ENCODE measurements at places on chromosomes 3 and 15. TPM values are rescaled to one million over a fixed set of nuclear protein-coding genes. Genes with fewer than 3 reads are reported as not detected.

GRCh38 chr15:76815421-76815820 is 89.7 kb downstream of the SCAPER start:
- DNase-seq = no peak
- no peaks in the 10 kb centered on the region for H3K4me1 ChIP-seq
- H3K27ac ChIP-seq = no peak overlapping the region
- peaks cover 3% of the 10 kb centered on the region for H3K36me3 ChIP-seq

- H3K4me1 ChIP-seq = no peaks in the 10 kb centered on the region
- H3K4me3 ChIP-seq = no peak overlapping the region
- H3K27me3 ChIP-seq = no peaks in the 10 kb centered on the region
- no peak for DNase-seq
These were observed 80.1 kb downstream of the AQR start for GRCh38 chr15:34889476-34889875.

DNA sequence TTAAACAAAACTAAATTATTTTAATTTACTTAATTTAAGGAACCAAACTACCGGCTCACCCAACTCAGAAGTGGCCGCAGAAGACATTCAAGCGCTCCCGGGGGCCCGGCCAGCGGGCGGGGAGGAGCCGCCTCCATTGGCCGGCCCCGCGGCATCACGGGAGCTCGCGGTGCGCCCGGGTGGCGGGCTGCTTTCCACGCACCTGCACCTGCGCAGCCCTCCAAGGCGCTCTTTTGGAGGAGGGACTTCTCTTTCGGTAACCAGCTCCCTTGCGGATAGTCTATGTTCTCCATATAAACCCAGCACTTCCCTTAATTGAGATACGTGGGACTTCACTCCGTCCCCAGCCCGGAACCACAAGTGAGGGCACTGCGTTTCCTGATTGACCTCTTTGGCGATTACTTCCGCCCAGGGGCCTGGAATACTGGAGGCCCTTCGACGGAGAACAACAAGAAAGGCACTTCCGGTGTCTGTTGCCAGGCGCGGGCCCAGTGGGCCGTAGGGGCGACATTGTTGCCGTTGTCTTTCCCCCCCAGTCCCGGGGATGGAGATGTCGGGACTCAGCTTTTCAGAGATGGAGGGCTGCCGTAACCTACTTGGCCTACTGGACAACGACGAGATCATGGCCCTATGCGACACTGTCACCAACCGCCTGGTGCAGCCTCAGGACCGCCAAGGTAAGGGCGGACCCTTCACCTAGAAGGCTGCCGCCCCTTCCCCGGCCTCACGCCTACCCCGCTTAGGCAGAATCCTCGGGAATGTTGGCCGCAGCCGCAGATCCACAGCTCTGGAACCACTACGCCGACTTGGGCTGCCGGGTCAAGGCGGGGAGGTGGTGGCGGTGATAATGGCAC is at the start of gene C3orf38:
Gene C3orf38, plus strand, starts transcription at position 451 of the 854 bp plus-strand sequence. Its CDS starts 94 bp downstream, at position 545.
- peaks cover 52% of the 10 kb centered on the region for H3K4me1 ChIP-seq
- no peak for DNase-seq
- H3K36me3 ChIP-seq = peaks cover 13% of the 10 kb centered on the region
- peak within 1 kb of the TSS; percentile 67 for H3K4me3 ChIP-seq

DNA sequence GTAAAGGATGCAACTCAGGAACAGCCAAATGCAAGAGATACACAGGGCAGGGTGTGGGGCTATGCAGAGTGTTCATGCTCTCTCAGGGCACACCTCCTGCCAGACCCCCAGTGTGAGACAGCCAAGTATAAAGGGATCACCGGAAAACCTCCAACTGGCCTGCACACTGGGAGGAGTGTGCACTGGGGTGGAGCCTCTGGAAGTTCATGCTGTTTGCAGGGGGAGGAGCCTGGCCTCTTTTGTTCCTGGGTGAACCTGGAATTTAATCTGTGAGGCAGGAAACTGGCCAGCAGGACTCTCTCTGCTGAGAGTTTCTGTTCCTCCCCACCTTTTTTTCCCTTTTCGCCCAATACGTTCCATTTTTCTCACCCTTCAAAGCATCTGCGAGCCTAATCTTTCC is 204.1 kb downstream of the WNT5A start:
- H3K27me3 ChIP-seq = no peaks in the 10 kb centered on the region
- no peaks in the 10 kb centered on the region for H3K4me1 ChIP-seq
- no peak overlapping the region for H3K27ac ChIP-seq
- no peak for DNase-seq
- H3K36me3 ChIP-seq = no peaks in the 10 kb centered on the region

DNA sequence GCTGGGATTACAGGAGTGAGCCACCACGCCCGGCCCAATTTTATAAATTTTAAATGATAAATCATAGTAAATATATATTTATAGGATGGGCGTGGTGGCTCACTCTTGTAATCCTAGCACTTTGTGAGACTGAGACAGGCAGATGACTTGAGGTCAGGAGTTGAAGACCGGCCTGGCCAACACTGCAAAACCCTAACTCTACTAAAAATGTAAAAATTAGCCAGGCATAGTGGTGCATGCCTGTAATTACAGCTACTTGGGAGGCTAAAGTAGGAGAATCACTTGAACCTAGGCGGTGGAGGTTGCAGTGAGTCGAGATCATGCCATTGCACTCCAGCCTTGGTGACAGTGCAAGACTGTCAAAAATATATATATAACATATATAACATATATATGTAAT is 26.4 kb downstream of the MFN1 start:
- no peak overlapping the region for H3K27ac ChIP-seq
- no peak for DNase-seq
- peaks cover 30% of the 10 kb centered on the region for H3K36me3 ChIP-seq

DNA sequence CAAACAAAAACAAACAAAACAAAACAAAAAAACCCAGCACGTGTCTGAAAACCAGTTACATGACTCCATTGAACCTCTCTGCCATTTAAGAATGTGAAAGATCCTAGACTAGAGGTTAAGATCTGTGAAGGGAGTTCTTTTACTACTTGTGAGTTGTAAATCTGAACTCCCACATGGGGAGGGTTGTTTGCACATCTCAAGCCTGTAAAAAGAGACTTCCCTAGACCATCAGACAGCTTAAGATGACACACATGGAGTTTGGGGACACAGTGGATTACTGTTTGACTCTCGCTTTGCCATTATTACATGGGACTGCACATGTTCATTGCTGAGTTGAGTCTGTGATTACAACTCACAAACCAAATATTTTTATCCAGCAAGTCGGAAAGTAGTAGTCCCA is 171.5 kb downstream of the SLC9A9 start:
- no peak overlapping the region for H3K4me3 ChIP-seq
- H3K27ac ChIP-seq = no peak overlapping the region
- no peaks in the 10 kb centered on the region for H3K36me3 ChIP-seq
- H3K27me3 ChIP-seq = no peaks in the 10 kb centered on the region
- DNase-seq = no peak

GRCh38 chr3:113828600-113828999 is 10.0 kb upstream of the GRAMD1C start:
- H3K4me1 ChIP-seq = no peaks in the 10 kb centered on the region
- no peak for DNase-seq
- H3K4me3 ChIP-seq = no peak overlapping the region
- no peak overlapping the region for H3K27ac ChIP-seq

DNA sequence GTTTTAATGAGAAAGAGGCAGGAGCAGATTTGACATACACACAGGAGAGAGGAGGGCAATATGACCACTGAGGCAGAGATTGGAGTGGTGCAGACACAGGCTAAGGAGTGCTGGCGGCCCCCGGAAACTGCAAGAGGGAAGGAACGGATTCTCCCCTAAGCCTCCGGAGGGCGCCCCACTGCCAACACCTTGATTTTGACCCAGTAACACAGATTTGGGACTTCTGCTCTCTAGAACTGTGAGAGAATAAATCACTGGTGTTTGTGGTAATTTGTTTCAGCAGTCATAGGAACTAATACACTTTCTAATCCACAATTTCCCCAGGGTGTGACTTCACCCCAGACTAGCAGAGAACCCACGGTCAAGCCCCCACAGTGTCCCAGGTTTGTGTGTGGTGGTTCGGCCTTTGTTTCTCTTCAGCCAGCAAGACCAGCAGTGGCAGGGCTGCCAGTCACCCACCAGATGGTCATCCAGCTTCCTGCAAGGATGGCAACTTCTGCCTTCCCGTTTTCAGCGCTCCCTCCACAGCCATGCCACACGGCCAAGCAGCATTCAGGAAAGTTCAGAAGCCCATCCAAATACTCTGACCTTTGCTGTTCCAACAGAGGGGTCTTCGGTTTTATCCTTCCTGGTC is 23.6 kb upstream of the TSPAN3 start:
- H3K4me3 ChIP-seq = no peak overlapping the region
- peak; percentile 22 for DNase-seq
- no peaks in the 10 kb centered on the region for H3K4me1 ChIP-seq
- H3K36me3 ChIP-seq = no peaks in the 10 kb centered on the region
- H3K27ac ChIP-seq = no peak overlapping the region

DNA sequence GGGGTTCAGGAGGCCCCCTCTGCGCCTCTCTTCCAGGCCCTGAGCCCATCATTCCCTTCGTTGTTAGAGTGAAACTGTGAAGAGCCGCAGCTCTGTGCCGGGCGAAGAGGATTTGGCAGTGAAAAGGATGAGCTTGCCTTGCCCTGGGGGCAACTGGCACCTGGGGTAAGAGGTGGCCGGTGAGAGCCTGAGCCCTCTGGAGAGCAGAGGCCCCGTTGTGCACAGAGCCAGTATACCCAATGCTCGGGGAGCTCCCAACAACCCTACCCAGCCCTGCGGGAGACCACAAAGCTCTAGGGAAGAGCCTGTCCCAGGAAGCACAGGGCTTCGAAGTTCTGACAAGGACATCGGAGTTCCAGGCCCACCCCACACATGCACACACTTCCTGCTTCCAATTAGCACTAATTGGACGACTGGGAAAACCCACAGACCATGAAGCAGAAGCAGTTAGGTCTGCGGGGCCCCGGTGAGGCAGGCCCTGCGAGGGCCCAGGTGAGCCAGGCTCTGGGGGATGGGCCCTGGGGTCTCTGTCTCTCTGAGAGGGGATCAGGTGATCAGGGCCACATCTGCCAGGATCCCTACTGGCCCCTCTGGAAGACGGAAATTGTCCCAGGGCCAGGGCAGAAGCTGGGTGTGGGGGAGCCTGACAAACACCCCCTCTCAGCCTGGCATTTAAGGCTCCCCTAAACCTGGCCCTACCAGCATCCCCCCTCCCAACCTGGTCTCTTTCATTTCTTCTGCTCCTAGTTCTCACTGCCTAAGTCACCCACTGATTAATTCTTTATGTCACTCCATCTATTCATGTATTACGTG is 27.9 kb upstream of the SFMBT1 start:
- H3K4me3 ChIP-seq = peak overlapping the region; percentile 54
- peaks cover 12% of the 10 kb centered on the region for H3K4me1 ChIP-seq
- H3K27ac ChIP-seq = peak overlapping the region; percentile 74
- H3K36me3 ChIP-seq = no peaks in the 10 kb centered on the region
- H3K27me3 ChIP-seq = no peaks in the 10 kb centered on the region

DNA sequence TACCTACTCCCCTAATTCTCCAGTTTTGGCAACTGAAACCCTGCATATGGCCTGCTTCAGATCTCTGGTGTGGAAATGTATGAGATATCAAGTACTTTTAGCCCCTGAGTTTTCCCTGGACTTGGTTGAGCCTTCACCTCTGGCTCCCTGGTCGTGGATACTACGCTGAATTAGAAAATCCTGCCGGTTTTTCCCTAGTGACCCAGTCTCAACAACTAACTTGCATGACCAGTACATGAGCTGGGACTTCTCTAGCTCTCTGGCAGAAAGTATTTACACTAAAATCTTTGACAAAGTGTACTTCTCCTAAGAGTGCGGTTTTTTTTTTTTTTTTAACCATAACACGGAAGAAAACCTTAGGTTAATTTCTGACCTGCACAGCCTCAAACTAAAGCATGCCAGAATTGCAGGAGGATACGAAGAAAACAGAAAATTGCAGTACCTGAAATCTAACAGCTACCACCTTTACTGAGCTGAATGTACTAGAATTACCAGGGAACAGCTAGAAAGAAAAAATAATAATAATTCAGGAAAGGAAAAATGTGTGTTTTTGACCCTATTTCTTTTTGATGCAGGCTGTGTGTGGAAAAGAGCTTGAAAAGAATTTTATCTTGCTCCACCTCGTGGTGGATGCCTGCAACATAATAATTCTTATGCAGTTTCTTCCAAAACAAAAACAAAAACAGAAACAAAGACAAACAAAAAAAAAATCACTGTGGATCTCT is 165.6 kb downstream of the GMNC start:
- no peaks in the 10 kb centered on the region for H3K36me3 ChIP-seq
- H3K27ac ChIP-seq = no peak overlapping the region
- no peaks in the 10 kb centered on the region for H3K27me3 ChIP-seq

DNA sequence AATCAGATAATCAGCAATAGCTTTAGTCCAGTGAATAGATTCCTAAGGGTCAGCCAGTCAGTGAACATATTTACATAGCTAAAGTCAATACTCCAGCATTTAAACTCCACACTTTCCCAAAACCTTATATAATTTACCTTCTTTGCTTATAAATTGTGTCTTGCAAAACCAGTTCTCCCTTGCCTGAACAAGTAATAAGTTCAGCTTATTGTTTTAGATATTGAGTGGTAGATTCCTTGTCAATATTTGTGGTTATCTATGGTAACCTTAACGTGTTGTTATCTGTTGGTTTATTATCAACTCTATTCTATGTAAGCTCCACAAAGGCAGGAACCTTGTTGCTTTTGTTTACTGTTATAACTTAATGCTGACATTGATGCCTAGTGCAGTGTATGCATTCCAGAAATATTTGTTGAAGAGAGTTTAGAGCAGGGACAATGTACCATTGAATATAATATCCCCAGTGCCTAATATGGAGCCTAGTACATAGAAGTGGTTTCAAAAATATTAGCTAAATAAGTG is 24.0 kb downstream of the PLSCR5 start:
- DNase-seq = no peak
- no peak overlapping the region for H3K4me3 ChIP-seq
- H3K36me3 ChIP-seq = no peaks in the 10 kb centered on the region
- H3K4me1 ChIP-seq = no peaks in the 10 kb centered on the region

CNTN6 gene
- total RNA-seq = 0.98 TPM

AQP9 gene
- 1.5 TPM for total RNA-seq

CTXN2 gene
- total RNA-seq = not detected

RRP9 gene
- 12.5 TPM for total RNA-seq

ANKUB1 gene
- total RNA-seq = not detected

FYCO1 gene
- total RNA-seq = 45.7 TPM

ARHGEF26 gene
- total RNA-seq = 29.2 TPM

All from vagina (tissue), 2 donors.